ENCODE measurements at places on chromosomes 6 and 20.

DNA sequence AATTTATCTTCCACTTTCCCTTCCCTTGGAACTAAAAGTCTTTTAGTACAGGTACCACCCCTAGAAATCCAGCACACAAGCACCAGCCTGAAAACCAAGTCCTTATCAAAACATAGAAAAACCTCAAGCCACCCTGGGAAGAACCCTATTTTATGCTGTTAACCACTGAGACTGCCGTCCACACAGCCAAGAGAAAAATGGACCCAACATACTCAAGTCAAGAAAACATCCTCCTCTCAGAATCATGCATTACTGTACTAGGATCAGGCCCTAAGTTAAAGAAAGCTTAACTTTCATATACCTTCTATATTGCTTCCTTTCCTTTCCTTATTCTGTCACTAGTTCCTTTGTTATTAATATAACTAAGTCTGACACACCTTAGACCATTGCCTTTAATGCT is 16.9 kb upstream of the GOPC start:
- no peak for DNase-seq

GRCh38 chr20:47493175-47493962 is 8.3 kb upstream of the NCOA3 start:
- peak; percentile 68 for DNase-seq

- no peak for DNase-seq
Measured at GRCh38 chr6:89007209-89008000, 44.0 kb upstream of the RNGTT start.

DNA sequence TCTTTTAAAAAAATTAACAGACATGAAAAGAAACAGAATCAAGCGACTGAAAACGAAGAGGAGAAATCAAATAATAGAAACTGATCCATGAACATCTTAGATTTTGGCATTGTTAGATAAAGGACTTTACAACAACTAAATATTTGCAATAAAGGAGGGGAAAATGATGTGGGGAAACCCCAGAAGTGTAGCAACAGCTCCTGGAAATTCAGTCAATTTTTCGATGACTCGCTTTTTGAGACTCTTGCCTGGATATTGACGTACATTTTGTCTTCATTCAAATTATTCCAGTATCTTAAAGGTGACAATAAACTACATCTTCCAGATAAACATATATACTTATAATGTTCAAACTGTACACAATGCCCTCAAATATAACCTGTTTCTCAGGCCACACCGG is 44.1 kb downstream of the ADGB start:
- DNase-seq = no peak

GRCh38 chr6:125300992-125301434 is 754 bp downstream of the HDDC2 start:
- peak; percentile 43 for DNase-seq

DNA sequence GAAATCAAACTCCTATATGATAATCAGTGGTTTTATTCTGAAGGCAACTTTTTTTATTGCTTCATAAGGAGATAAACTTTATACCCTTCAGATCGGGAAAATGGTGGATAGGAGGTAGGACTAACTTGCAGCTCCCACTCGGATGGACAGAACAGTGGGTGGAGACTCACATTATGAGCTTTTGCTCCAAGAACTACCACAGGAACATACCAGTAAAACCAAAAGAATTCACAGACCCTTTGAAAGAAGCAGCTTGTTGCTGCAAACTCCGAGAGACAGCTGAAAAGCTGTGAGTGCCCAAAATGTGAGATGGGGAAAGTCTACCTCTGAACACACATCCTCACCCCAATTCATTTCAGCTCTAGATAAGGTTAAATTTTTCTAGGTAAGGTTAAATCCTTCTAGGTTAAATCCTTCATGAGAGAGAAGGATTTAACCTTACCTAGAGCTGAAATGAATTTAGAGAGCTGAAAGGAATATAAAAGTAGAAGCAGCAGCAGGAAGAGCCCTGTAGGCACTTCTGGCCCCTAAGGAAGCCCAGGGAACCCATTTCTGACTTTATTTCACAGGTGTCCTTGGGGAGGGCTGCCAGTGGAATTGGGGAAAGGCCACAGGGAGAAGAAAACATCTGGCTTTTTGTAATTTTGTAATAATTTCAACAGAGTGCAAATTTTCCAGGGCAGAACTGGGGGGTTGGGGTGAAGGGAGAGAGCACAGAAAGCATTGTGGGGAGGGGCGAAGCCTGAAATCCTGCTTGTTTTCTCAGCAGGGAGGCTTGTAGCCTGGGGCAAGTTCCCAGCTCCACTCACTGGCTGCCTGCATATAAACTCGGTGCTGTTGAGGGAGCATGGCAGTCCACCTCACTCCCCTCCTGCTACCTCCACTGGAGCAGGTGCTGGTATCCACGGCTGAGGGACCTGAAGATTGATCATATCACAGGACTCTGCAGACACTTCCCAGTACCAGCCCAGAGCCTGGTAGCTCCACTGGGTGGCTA is 65.9 kb upstream of the HCRTR2 start:
- no peak for DNase-seq

DNA sequence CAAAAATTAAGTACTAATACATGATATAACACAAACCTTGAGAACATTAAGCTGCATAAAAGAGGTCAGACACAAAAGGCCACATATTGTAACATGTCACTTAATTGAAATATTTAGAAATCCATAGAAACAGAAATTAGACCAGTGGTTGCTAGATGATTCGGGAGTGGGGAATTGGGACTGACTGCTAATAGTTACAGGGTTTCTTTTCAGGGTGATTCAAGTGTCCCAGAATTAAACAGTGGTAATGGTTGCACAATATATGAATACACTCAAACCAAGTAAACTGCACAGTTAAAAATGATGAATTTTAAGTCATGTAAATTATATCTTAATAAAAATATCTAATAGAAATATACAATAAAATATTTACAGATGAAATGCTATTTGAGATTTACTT is 174.5 kb downstream of the WDR27 start:
- DNase-seq = no peak

GRCh38 chr6:30391240-30391639 is 46.3 kb downstream of the RPP21 start:
- DNase-seq = no peak

GRCh38 chr6:51027283-51028065 is 208.8 kb downstream of the TFAP2B start:
- DNase-seq = no peak

GRCh38 chr6:157769776-157770426 is 53.1 kb upstream of the SNX9 start:
- DNase-seq = no peak

GRCh38 chr20:32359633-32360332 is 1.7 kb downstream of the ASXL1 start:
- DNase-seq = no peak

- DNase-seq = no peak
Measured at GRCh38 chr20:34110025-34110744, 1.9 kb downstream of the EIF2S2 start.

- DNase-seq = no peak
Measured at GRCh38 chr6:102064142-102064541, 670.6 kb downstream of the GRIK2 start.

DNA sequence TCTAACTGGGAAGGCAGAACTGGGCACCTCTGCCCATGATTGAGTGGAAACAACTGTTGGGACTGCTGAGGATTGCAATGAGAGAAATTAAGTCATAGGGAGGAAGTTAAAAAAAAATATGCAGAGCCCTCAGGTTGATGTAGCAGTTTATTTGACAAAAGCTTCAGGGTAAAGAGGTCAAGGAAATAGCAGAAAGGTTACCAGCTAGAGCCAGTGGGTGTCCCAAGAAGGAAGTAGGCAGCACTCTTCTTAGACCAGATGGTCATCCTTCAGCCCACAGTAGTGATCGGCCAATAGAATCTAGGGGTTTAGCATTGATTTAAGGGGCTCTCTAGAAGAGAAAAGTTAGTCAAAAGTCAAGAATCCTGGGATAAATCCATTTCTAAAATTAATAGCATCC is 21.7 kb upstream of the WFDC10A start:
- DNase-seq = no peak

- no peak for DNase-seq
Measured at GRCh38 chr6:32790306-32790705, 26.5 kb downstream of the HLA-DOB start.

- DNase-seq = no peak
Measured at GRCh38 chr20:54415967-54416366, 59.4 kb upstream of the DOK5 start.

- DNase-seq = no peak
Measured at GRCh38 chr6:139979021-139979725, 604.7 kb upstream of the CITED2 start.

GRCh38 chr20:31560094-31560745 is 44.9 kb upstream of the ID1 start:
- peak; percentile 28 for DNase-seq

- DNase-seq = no peak
Measured at GRCh38 chr20:60553095-60553494, 594.9 kb downstream of the CDH26 start.

DNA sequence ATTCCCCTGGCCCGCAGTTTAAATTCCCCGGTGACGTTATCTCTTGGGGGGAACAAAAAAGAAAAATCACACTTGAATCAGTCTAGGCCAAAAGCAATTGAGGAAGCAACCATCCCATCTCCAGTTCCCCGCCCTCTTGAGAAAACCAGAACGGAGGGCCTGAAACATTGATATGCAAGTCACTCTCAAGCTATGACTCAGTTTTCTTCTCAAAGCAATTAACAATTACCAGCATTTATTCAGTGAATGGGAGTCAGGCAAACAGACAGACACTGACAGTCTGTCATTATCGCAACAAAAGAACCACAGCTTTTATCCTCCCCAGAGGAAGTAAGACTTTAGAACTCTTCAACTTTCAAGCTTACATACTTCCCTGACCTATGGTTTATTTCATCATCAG is 100.9 kb downstream of the OPRM1 start:
- DNase-seq = no peak

DNA sequence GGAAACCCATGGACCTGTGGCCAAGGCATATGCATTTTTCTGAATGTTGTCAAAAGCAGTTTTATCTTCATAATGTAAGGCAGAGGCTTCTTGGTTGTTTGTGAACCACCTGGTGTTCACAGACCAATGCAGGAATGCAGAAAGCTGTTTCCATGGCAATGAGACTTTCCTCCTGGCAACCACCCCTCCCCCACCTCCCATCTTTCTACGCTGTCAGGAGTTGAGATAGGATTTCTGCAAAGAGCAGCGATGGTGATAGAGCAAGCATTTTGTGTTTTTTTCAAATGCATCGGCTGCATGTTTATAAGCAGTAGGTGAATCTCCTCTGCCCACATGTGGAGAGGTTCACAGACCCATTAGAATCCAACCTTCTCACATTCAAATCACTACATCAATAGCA is 114.1 kb upstream of the SMLR1 start:
- no peak for DNase-seq

DNA sequence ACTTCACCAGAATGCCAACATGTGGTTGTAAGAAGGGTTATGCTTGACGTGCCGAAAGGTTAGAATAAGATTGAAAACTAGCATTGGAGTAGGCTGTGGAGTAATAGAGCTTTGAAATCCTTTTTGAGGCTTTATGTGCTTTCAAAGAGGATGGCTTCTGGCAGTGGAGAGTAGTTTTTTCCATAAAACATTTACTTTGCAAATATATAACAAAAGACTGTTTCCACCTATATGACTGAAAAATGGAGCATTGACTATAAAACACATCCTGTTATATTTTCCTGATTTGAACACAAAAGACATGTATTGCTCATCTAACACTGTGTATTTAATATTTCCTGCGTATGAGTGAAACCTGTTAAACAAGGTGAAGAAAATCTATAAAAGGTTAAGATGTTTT is 38.8 kb downstream of the ZFAND3 start:
- DNase-seq = no peak

- peak; percentile 70 for DNase-seq
Measured at GRCh38 chr6:3162565-3163247, 5.4 kb upstream of the TUBB2A start.

DNA sequence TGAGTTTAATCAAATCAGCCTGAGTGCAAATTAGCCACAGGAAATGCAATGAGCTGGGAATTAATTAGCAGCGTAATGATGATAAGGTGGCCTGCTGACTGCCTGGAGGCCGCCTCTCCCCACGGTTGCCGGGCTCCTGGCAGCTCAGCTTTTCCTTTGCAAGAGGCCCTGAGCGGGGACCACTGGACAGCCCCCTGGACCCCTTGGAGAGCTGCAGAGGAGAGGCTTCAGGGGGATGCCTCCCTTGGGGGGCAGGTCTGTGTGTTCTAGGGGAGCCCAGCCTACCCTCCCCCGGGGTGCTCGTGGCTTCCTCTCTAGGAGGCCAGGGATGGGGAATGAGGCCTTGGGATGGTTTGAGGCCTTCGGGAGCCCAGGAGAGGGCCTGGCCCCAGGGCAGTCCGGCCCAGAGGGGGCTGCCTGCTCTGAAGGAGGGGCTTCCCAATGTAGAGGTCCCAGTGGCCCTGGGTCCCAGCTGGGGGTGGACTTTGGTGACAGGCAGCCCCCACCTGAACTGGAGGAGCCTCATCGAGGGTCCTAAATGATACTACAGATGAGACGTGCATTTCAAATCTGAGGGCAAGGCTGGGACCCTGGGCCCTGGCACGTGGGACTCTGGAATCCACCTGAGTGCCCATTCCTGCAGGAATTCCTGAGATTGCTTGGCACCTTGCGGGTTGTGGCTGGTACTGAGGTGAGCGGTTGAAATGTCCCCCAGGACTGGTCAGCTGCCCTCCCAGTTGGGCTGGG is 66.4 kb upstream of the BHLHE23 start:
- no peak for DNase-seq

DNA sequence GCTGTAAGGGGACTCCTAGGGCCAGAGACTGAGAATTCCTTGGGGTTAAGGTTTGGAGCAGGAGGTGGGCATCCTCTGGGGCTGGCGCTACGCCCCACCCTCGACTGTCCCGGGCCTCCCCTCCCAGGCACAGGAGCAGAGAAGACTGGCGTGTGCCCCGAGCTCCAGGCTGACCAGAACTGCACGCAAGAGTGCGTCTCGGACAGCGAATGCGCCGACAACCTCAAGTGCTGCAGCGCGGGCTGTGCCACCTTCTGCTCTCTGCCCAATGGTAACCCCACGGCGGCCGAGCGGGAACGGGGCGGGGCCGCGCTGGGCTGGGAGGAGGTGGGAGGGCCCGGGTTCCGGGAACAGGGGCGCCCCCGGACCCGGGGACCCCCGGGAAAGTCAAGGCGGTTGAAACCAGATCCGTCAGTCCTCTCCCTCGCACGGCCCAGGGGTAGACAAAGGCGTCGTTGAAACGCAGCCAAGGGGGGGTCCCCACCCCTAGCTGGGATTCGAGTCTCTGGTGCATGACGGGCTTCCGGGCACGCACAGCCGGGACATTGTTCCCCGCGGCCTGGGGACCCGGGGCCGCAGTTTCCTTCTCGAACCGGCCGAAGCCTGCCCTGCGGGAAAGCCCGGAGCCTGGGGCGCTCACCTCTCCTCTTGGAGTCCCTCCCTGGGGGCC is 844 bp downstream of the WFDC2 start:
- DNase-seq = peak; percentile 47

GRCh38 chr6:19121521-19121920 is 715.6 kb upstream of the ID4 start:
- no peak for DNase-seq

DNA sequence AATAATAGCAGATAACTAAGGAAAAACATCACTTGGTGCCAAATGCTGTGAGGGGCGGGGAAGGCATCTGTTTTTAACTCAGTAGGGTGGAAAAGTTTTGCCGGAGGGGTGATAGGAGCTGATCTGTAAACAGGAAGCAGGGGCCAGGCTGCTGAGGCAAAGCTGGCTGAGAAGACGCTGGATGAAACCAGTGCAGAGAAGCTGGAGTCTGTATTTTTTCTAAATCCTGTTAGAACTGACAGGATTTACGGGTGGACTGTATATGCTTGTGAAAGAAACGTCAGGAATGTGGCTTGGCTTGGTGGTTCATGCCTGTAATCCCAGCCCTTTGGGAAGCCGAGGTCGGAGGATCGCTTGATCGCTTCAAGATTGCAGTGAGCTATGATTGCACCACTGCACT is 5.6 kb downstream of the PCMTD2 start:
- no peak for DNase-seq

- no peak for DNase-seq
Measured at GRCh38 chr6:37988696-37989095, 169.2 kb downstream of the ZFAND3 start.

Data from NCI-H1092 treated with DMSO at 0.1 percent for 48 hours (cell line).